ENCODE measurements at places on chromosomes 6 and 20. TPM values are rescaled to one million over a fixed set of nuclear protein-coding genes. Genes with fewer than 3 reads are reported as not detected.

DNA sequence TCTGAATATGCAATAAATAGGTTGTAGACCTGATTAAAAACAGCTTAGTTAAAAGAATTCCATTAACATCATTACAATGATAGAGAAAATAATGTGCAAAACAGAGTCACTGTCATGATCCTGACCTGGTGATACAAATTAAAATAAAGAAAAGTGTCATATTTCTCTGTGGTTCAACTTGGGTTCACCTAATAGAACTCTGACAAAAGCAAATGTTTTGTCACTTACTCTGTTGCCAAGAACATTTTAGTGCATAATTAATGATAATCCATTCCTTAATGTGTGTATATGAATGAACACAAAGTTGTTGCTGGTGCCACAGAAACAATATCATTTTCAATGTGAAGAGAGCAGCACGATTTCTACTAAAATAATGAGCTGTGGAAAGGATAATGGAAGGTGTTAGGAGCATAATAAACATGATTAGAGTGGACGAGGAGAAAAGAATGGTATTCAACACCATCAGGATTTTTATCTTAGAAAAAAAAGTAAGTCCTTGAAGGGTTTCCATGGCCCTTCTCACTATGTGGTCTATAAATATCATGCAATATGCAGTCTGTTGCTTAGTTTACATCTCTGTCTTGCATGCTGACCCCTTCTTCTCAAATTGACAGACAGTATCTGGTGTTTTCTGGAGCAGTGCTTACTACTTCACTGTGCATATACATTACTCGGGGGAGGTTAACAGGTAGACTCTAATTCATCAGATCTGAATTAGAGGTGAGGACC lies 656.6 kb upstream of the MMS22L start:
- DNase-seq, result no peak

DNA sequence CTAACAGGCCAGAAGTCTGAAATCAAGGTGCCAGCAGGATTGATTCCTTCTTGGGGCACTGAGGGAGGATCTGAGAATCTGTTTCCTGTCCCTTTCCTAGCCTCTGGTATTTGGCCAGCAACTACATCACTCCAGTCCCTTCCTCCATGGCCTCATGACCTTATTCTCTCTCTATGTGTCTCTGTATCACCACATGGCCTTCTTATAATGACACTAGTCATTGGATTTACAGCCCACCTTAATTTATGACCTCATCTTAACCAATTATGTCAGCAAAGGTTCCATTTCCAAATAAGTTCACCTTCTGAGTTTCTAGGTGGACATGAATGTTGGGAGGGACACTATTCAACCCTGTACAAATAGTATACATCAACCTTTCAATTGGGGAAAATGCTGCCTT lies 29.3 kb downstream of the SCML4 start:
- DNase-seq, result no peak

DNA sequence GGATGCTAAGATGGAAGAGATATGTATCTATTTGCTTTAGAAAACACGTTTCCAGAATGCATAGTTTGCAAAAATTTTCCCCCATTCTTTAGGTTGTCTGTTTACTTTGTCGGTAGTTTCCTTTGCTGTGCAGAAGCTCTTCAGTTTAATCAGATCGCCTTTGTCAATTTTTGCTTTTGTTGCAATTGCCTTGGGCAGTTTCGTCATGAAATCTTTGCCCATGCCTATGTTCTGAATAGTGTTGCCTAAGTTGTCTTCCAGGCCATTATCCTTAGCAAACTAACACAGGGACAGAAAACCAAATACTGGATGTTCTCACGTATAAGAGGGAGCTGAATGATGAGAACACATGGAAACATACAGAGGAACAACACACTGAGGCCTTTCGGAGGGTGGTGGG lies 454.2 kb upstream of the SLC35B3 start:
- no peak for DNase-seq

DNA sequence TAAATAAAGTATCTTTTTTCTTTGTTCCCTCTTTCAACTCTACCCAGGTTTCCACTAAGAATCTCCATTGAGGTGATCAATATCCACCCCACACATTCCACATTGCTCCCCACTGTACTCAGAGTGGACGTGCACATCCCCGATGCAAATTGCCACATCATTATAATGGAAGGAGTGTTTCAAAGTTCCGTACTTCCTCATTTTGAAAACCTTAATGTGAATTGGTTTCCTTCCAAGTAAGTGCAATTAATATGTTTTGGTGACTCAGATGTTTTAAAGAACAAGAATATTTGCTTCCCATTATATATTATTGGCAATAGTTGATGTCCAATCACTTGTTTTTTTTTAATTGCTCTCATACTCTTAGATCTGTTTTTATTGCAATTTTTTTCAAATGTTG lies 463.6 kb downstream of the HACE1 start:
- DNase-seq, result no peak

PLA2G7 gene
- total RNA-seq, result 0.55 TPM

MAK gene
- total RNA-seq, result 0.08 TPM

DNA sequence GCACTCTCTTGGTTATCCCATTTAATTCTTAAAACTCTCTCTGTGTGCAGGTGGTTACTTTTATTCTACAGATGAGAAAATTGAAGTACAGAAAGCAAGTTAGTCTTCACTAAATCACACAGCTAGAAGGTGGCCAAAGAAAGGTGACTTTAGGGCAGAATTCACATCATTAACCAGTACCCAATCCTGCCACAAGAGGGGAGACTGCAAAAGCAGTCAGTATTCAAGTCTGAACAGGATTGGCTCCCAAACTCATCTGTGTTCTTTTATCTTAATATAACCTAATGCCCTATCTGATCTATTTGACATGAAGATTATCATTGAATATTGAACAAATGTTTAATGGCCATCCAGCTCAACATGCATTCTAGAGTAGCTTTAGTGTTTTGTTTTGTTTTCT lies 225.3 kb upstream of the FAM83B start:
- DNase-seq, result no peak

CNR1 gene
- total RNA-seq, result 2.4 TPM
